ENCODE measurements at places on chromosomes 5 and 9.

- no peak for DNase-seq
These were observed 66.1 kb upstream of the EDIL3 start for GRCh38 chr5:84450617-84451414.

DNA sequence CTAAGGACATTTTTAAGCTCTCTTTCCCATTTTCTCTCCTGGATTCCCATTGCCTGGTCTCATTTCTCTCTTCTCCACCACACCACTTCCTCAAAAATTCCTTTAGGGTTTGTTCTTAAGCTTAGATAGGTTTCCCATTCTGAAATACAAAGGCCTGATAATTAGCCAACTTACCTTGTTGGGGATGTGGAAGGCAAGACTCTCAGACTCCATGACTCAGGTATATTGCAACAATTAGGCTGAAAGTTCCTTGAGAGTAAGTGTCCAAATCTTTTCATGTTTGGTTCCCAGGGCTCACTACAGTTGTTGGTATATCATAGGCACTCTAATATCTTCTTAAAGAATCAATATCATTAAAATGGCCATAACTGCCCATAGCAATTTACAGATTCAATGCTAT, 43.6 kb downstream of the FXN start:
- no peak for DNase-seq

- DNase-seq: peak; percentile 78
These were observed 3.6 kb upstream of the PFN3 start for GRCh38 chr5:177403792-177404640.

DNA sequence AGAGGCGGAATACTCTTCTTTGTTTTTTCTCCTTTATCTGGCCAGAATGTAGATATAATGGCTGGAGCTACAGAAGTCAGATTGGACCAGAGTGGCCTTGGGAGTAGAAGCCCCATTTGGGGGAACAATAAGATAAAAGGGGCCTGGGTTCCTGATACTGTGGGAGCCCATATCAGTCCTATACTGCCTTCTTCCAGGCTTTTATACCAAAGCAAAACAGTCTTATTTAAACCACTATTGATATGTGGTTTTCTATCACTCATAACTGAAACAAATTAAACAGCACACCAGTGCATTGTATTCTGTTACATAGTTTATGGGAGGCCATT, 14.3 kb downstream of the SPAAR start:
- no peak for DNase-seq
